Trophoblast cell (in vitro differentiated cells and primary cell): ENCODE measurements at places on chromosomes 1 and 21.

DNA sequence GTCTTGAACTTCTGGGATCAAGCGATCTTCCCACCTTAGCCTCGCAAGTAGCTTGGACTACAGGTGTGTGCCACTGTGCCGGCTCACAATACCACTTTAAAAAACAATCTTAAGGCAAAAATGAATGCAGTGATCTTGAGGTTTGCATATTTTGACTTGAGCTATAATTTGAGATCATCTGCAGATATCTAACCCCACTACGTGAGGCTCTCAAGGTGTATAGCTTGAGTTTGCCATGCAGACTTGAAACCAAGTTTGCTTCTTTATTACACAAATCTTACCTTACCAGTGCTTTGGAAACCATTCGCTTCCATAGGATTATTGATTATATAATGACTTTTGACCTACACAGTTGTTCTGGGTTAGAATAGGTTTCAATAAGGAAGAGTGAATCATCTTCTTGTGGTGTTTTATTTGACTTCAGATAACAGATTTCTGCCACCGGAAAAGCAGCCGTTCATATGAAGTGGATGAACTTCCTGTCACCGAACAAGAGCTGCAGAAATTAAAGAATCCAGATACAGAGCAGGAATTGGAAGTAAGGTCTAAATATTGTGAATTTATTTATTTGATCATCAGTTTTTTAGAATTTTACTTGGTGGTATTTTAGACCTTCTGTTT is 155.1 kb downstream of the VPS13D start:
- H3K27me3 ChIP-seq: no peaks in the 10 kb centered on the region
- DNase-seq: no peak
- no peak overlapping the region for H3K27ac ChIP-seq
- no peak overlapping the region for H3K4me3 ChIP-seq

- peaks cover 6% of the 10 kb centered on the region for H3K36me3 ChIP-seq
- H3K4me1 ChIP-seq: peaks cover 6% of the 10 kb centered on the region
- no peaks in the 10 kb centered on the region for H3K27me3 ChIP-seq
- DNase-seq: no peak
- H3K27ac ChIP-seq: no peak overlapping the region
Observed at GRCh38 chr21:29340228-29340627, 41.5 kb downstream of the BACH1 start.

DNA sequence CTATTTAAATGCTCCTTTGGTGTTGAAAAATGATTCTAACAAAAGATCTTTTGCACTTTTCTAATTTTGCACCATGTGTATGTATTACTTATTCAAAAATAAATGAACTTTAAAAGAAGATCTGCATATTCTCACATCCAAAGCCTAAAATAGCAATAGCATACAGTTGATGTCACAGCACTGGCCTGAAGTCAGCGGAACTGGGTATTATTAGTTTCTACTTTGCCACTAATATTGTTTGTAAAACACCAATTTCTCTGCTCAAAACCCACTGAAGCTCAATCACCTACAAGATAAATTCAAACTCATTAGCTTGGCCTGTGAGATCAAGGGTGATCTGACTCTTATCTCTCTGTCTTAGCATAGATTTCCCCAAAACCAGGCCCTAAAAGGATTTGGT is 34.5 kb upstream of the BCAR3 start:
- no peak overlapping the region for H3K27ac ChIP-seq
- DNase-seq: no peak
- H3K4me1 ChIP-seq: peaks cover 2% of the 10 kb centered on the region
- H3K4me3 ChIP-seq: no peak overlapping the region

- H3K27ac ChIP-seq: no peak overlapping the region
- no peak overlapping the region for H3K4me3 ChIP-seq
Observed at GRCh38 chr1:162872981-162873380, 12.0 kb upstream of the CCDC190 start.

DNA sequence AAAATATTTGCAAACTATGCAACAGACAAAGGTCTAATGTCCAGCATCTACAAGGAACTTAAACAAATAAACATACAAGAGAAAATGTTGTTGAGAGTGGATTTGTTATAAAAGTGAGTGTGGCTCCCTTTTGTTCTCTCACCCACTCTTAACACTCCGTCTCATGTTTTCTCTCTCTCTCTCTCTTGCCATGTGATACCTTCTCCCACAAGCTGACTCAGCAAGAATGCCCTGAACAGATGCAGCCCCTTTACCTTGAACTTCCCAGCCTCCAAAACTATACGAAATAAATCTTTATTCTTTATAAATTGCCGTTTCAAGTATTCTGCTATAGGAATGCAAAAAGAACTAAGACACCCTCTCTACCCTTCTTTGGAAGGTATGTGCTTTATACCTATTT is 234.1 kb downstream of the ADGRL2 start:
- no peak overlapping the region for H3K4me3 ChIP-seq
- no peak for DNase-seq
- H3K4me1 ChIP-seq: no peaks in the 10 kb centered on the region
- no peaks in the 10 kb centered on the region for H3K27me3 ChIP-seq
- no peak overlapping the region for H3K27ac ChIP-seq

GRCh38 chr1:192807211-192808162 is 1.4 kb upstream of the RGS2 start:
- H3K4me1 ChIP-seq: peaks cover 5% of the 10 kb centered on the region
- no peaks in the 10 kb centered on the region for H3K36me3 ChIP-seq
- H3K4me3 ChIP-seq: no peak overlapping the region
- no peaks in the 10 kb centered on the region for H3K27me3 ChIP-seq

GRCh38 chr21:14602382-14602958 is 56.4 kb upstream of the SAMSN1 start:
- H3K36me3 ChIP-seq: no peaks in the 10 kb centered on the region
- no peaks in the 10 kb centered on the region for H3K27me3 ChIP-seq
- no peak overlapping the region for H3K4me3 ChIP-seq
- no peaks in the 10 kb centered on the region for H3K4me1 ChIP-seq

- no peaks in the 10 kb centered on the region for H3K36me3 ChIP-seq
- H3K4me3 ChIP-seq: no peak overlapping the region
Observed at GRCh38 chr21:20257052-20257740, 741.0 kb upstream of the NCAM2 start.

GRCh38 chr1:183936009-183936408 is 101.5 kb downstream of the COLGALT2 start:
- H3K27me3 ChIP-seq: no peaks in the 10 kb centered on the region
- H3K4me1 ChIP-seq: no peaks in the 10 kb centered on the region
- no peak overlapping the region for H3K27ac ChIP-seq
- no peaks in the 10 kb centered on the region for H3K36me3 ChIP-seq

DNA sequence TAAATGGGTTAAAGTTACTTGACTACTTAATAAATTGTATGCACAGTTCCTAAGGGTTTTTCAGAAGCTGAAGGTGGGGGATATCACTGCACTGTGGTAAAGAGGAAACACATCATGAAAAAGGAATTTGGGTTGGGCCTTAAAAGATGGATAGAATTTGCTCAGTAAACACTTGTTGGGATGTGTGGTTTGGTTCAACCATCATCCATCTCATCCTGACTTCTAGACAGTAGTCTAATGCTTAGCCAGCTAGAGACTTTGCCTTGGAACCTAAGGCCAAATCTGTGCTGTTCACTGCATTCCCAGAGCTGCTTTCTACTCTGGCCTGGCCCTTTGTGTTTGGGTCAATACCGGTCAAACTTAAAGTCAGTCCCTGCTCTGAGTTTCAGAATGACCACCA is 30.6 kb downstream of the LY9 start:
- no peaks in the 10 kb centered on the region for H3K4me1 ChIP-seq
- H3K4me3 ChIP-seq: no peak overlapping the region
- no peaks in the 10 kb centered on the region for H3K36me3 ChIP-seq

- no peaks in the 10 kb centered on the region for H3K27me3 ChIP-seq
- H3K4me3 ChIP-seq: no peak overlapping the region
- H3K36me3 ChIP-seq: no peaks in the 10 kb centered on the region
- no peaks in the 10 kb centered on the region for H3K4me1 ChIP-seq
- no peak overlapping the region for H3K27ac ChIP-seq
Observed at GRCh38 chr21:18023711-18024110, 204.6 kb upstream of the C21orf91 start.

- H3K36me3 ChIP-seq: no peaks in the 10 kb centered on the region
- no peaks in the 10 kb centered on the region for H3K27me3 ChIP-seq
- no peak overlapping the region for H3K27ac ChIP-seq
Observed at GRCh38 chr1:147717051-147717705, 43.2 kb downstream of the GJA5 start.

DNA sequence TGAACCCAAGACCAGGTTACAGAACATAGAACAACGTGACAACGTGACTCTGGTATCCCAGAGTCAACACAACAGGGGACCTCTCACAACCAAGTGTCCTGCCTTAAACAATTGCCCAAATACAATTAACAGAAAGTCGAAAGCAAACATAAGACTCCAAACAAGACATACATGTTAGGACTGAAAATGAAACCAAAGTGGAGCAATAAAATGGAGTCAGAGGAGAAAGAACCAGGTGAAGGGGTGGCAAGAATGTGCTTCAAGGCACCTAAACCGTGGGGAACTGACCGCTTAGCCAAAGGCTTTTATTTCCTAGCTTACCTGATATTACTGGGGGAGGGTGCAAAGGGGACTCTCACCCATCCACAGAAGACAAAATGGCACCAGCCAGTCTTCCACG is 17.8 kb downstream of the BACE2 start:
- no peak overlapping the region for H3K27ac ChIP-seq
- no peak overlapping the region for H3K4me3 ChIP-seq
- H3K4me1 ChIP-seq: peaks cover 9% of the 10 kb centered on the region
- no peak for DNase-seq
- no peaks in the 10 kb centered on the region for H3K36me3 ChIP-seq

GRCh38 chr1:201125019-201125418 is 2.0 kb downstream of the ASCL5 start:
- no peak overlapping the region for H3K27ac ChIP-seq
- no peak for DNase-seq
- no peaks in the 10 kb centered on the region for H3K36me3 ChIP-seq
- no peaks in the 10 kb centered on the region for H3K27me3 ChIP-seq

DNA sequence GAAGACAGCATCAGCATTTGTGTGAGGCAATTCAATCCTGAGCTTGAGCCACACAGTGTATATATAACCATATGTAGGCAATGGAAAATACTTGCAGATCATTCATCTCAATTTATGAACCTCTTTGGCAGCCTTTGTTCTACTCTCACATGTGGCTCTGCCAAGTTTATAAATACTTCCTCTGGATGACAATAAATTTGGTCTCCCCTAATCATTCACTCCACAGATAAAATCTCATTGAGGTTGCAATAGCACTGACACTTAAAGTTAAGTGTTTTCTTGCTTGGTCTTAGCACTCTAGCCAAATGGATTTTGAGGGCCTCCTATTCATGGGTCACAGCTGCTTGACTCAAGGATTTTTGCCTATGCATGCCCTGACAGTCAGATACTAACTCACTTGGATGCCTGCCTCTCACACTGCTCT is 136.6 kb upstream of the VANGL1 start:
- no peaks in the 10 kb centered on the region for H3K27me3 ChIP-seq
- H3K4me1 ChIP-seq: no peaks in the 10 kb centered on the region
- H3K36me3 ChIP-seq: no peaks in the 10 kb centered on the region
- no peak overlapping the region for H3K27ac ChIP-seq

- H3K27me3 ChIP-seq: no peaks in the 10 kb centered on the region
- H3K4me3 ChIP-seq: no peak overlapping the region
- H3K36me3 ChIP-seq: no peaks in the 10 kb centered on the region
- no peak overlapping the region for H3K27ac ChIP-seq
Observed at GRCh38 chr1:90273241-90273774, 278.4 kb downstream of the ZNF326 start.

- H3K4me3 ChIP-seq: no peak overlapping the region
- peaks cover 3% of the 10 kb centered on the region for H3K4me1 ChIP-seq
- no peak for DNase-seq
- no peaks in the 10 kb centered on the region for H3K27me3 ChIP-seq
- H3K27ac ChIP-seq: no peak overlapping the region
Observed at GRCh38 chr1:24861821-24862727, 68.0 kb downstream of the RUNX3 start.

DNA sequence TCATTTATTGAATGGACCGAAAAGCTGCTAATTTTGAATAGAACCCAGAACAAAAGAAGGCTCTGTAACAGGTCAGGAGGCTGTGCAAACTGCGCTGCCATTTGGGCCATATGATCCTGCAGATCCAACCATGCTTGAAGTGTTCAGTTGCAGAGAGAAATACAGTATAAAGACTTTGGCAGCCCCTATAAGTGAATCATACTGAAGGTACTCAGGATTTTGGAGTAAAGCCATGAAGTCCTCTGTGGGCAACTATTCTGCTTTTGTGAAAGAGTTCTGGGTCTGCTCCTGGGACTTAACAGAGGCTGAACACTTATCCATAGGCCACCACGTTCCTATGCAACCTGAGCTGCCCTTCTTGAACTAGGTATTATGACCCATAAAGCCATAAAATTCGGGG is 1613.6 kb upstream of the PRMT6 start:
- H3K27me3 ChIP-seq: no peaks in the 10 kb centered on the region
- no peaks in the 10 kb centered on the region for H3K4me1 ChIP-seq
- H3K27ac ChIP-seq: no peak overlapping the region
- H3K36me3 ChIP-seq: no peaks in the 10 kb centered on the region
- no peak for DNase-seq

GRCh38 chr1:234000557-234001041 is 96.1 kb downstream of the SLC35F3 start:
- no peaks in the 10 kb centered on the region for H3K36me3 ChIP-seq
- no peak overlapping the region for H3K4me3 ChIP-seq
- no peaks in the 10 kb centered on the region for H3K27me3 ChIP-seq
- DNase-seq: no peak
- no peaks in the 10 kb centered on the region for H3K4me1 ChIP-seq
- no peak overlapping the region for H3K27ac ChIP-seq

- H3K36me3 ChIP-seq: no peaks in the 10 kb centered on the region
- no peaks in the 10 kb centered on the region for H3K27me3 ChIP-seq
- DNase-seq: peak; percentile 42
- H3K4me1 ChIP-seq: no peaks in the 10 kb centered on the region
- H3K4me3 ChIP-seq: peak within 1 kb of the TSS; percentile 91
Observed at GRCh38 chr1:68232289-68233148, at the start of gene WLS. Gene WLS, minus strand, starts transcription at chr1:68232523. Its CDS starts 224 bp downstream, at chr1:68232299.

- H3K27me3 ChIP-seq: no peaks in the 10 kb centered on the region
- peaks cover 49% of the 10 kb centered on the region for H3K4me1 ChIP-seq
- peak; percentile 29 for DNase-seq
- no peak overlapping the region for H3K4me3 ChIP-seq
Observed at GRCh38 chr1:203508463-203509073, 14.6 kb downstream of the OPTC start.

GRCh38 chr1:203139976-203140475 is 12.5 kb downstream of the ADORA1 start:
- H3K27ac ChIP-seq: no peak overlapping the region
- no peaks in the 10 kb centered on the region for H3K27me3 ChIP-seq
- DNase-seq: no peak
